ENCODE measurements at places on chromosomes 11 and 22. TPM values are rescaled to one million over a fixed set of nuclear protein-coding genes. Genes with fewer than 3 reads are reported as not detected.

- DNase-seq, result no peak
These were observed 20.6 kb upstream of the SCGB1D1 start for GRCh38 chr11:62169448-62169847.

- DNase-seq, result no peak
These were observed 12.3 kb downstream of the ME3 start for GRCh38 chr11:86660088-86660487.

DNA sequence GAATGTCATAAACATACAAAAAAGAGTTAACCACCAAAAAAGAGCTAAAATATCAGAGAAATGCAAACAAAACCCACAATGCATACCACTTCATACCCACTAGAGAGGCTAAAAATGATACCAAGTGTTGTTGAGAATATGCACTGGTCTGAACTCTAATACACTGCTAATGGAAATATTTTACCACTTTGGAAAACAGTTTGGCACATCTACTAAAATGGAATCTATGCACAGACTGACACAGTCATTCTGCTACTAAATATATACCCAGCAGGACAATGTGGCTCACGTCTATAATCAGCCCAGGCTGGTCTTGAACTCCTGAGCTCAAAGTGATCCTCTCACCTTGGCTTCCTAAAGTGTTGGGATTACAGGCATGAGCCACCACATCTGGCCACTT is 18.0 kb downstream of the MAPK1 start:
- DNase-seq, result no peak

DNA sequence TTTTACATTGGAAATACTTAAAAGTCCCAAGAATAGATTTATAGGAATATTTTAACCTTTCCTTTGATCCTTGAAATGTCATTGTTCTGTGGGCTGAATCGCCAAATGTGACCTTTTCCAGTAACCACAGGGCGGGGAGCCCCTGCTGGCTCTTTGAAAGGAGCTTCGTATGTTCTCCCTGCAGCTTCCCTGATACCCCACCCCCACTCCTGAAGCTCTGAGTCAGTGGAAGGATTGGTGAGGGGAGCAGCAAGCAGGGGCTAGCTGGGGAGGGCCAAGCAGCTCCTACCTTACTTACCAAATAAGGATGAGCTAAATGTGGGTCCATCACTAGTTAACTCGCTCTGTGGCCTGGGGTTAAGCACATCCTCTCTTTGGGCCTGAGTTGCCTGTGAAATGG is 87.7 kb downstream of the CHST1 start:
- DNase-seq, result peak; percentile 13

DNA sequence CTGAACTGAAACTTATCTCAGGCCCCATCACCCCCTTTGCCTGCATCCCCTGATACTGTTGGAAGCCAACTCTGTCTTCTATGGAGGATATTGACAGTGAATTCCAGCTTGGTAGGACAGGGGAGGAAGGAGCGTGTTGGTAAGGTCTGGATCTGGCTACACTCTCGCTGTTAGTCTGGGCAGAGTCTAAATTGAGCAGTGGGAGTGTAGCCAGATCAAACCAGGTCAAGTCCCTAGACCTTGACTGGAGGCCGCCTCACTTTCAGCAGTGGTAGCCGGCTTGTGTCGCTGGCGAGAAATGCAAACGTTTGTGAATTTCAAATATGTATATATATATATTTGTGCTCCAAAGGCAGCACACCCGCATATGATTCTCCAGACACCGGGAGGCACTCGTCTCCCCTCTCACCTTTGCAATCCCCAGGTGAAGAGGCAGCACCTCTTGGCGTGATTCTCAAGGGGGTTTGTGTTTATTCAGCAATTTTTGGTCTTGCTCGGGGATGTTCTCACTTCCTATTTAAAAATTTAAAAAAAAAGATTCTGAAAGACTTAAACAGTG is 26.7 kb downstream of the DHCR7 start:
- peak; percentile 8 for DNase-seq

DNA sequence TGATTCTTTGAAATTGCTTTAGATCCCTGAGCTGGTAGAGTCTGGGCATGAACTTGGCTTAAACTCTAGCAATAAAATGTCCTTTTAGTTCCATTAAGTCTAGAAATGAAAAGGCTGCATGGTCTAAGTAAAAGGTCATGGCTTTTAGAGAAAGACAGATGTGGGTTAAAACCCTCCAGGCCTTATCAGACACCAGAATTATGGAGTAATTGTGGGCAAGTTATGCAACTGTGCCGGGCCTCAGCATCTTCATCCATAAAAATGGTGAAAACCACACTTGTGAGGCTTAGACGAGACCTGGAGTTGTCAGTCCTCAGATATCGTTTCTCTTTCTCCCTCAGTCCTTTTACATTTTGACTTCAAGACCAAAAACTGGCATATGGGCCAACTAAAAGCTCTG is 597.9 kb upstream of the KIRREL3 start:
- DNase-seq, result no peak

DNA sequence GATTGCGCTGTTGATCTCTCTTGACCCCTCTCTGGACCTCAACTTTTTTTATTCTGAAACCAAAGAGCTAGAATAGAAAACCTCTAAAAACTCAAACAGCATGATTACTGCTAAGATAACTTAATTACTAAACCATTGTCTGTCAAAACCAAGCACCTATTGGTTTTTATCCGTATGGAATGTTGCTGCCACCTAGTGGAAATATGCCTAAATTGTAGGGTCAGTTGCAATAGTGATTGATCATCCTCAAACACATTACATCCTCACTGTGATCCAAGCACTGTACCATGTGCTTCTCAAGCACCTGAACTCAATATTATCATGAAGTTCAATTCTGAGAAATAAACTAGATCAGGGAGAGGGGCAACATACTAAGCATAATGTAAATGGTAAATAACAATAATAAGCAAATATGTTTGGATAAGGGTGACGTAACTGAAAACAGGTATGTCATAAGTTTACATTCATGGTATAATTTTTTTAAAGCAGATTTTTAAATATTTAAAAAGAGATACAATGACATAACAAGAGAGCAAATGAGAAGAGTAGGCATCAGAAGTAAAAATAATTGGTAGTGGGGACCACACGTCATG is 3.8 kb upstream of the OR5A2 start:
- no peak for DNase-seq

- DNase-seq, result no peak
These were observed 60.7 kb downstream of the TTC17 start for GRCh38 chr11:43419460-43419859.

- DNase-seq, result peak; percentile 48
These were observed 75.3 kb downstream of the APIP start for GRCh38 chr11:34840736-34841386.

DNA sequence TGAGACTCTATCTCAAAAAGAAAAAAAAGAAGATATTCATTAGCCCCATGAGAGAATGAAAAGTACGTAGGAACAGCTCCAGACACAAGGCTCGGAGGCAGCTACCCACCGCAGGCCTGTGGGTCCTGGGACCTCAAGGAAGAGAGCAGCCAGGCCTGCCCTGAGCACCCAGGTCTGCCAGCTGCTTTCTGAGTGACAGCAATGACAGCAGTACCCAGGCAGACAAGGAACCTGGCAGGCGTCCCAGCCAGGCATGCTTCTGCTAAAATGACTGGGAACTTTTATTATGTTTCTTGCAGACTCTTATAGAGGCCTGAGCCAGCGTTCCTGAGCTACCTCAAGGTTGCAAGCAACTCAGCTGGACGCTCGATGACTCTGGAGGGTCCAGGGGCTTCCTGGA is 31.6 kb downstream of the CPT1A start:
- DNase-seq, result peak; percentile 70

DNA sequence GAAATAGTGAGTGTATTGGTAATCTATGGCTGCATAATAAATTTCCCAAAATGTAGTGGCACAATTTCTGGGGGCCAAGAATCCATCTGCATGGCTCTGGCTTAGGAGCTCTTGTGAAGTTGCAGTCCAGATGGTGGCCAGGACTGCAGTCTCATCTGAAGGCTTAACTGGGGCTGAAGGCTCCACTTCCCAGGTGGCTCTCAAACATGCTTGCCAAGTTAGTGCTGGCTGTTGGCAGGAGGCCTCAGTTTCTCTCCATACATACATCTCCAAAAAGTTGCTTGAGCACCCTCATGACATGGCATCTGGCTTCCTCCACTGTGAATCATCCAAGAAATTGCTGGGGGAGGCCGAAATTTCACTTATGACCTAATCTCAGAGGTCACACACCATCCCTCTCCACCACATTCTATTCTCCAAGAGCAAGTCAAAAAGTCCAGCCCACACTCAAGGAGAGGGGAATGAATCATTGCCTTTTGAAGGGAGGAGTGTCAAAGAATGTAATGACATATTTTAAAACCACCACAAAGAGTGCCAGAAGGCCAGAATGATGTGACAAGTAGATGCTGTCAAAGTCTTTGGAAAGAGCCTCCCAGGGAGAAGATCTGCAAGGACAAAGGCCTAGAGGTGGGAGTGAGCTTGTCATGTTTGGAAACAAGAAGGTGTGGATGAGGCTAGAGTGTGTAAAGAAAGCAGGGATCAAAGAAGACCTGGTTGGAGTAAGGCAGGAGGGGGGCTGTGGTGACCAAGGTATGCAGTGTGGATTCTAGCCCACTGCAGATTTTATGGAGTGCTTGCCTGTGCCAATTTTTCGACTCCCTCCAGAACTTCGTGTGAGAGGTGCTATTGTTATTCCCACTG is 566.2 kb downstream of the MIAT start:
- DNase-seq, result no peak

GRCh38 chr11:24240496-24241175 is 256.2 kb upstream of the LUZP2 start:
- DNase-seq, result no peak

DNA sequence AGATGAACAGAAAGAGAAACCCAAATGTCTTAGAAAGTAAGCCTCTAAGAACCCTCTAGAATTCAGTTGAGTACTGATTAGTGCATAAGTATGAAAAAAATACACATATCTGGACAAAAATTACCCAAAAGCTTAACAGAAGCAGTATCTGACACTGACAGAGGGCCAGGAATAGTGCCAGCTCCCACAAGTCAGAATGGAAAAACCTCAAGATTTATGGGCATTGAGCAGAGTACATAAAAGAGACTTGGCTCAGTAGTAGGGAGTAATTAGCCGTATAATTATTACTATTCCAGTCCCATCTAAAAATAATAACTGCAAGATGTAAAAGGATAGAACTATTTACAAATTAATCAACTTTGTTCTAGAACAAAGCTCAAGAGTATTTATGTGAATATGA is 834.5 kb downstream of the FAM181B start:
- no peak for DNase-seq

DNA sequence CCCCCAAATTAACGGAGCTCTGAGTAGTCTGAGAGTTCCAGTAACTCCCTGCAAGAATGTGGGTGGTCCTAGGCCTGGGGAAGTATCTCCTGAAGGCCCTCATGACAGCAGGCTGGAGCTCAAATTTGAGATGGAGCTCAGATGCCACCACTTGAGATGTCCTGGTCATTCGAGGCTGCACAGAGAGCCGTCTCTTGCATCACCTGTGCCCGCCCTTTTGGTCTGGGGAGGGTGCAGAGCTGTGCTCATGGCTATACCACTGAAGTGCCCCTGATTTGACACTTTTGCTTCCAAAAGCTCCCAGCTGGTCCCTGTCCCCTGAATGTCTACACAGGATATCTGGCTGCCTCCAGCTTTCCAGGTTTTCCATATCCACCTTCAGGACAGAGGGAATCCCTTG is 214.0 kb upstream of the B3GAT1 start:
- DNase-seq, result no peak

- no peak for DNase-seq
These were observed 12.7 kb downstream of the TMEM41B start for GRCh38 chr11:9301720-9302119.

GRCh38 chr11:104073950-104074705 is 37.7 kb downstream of the DDI1 start:
- peak; percentile 46 for DNase-seq

The ACR gene
- 1.8 TPM for total RNA-seq

The PYGM gene
- 12.9 TPM for total RNA-seq

The APOL1 gene
- 74.0 TPM for total RNA-seq

The STK33 gene
- total RNA-seq, result 0.88 TPM

The CSF2RB gene
- 17.6 TPM for total RNA-seq

The KCTD14 gene
- 2.0 TPM for total RNA-seq

The BAD gene
- 47.2 TPM for total RNA-seq
